ENCODE measurements at places on chromosomes 5 and 9.
A peak's percentile ranks its signal among the peaks of the same experiment; 100 is the strongest.

DNA sequence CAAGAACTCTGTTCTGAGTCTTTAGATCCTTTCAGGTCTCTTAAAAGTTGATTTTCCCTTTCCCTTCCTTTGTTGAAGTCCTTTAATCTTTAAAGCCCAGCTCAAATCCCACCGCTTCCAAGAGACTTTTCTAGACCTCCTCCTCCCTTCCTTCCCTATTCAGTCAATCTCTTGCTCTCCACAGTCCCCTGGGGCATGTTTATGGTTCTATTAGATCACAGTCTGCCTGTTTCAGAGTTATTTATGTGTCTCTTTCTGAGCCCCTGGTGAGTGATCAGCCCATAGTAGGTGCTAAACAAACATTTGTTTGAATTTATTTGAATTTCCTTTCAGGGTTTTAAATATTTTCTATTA is 7.2 kb upstream of the ARSI start:
- no peak for DNase-seq

DNA sequence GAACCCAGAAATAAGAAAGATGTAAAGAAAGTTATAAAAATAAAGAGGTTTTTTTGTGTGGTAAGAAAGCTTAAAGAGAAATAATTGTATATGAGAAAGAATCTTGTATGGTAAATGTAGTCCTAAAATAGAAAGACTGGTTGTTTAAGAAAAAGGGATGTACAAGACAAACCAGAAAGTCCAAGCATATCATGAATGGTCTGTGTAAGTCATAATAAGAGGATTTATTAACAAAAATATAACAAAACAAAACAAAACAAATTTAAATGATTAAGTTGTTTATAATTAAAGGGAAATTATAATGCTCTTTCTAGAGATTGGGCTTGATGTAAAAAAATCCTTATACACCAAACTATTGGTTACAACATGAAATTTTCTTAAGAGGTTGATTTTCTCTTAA is 590.4 kb upstream of the PTGER4 start:
- DNase-seq = peak; percentile 40

DNA sequence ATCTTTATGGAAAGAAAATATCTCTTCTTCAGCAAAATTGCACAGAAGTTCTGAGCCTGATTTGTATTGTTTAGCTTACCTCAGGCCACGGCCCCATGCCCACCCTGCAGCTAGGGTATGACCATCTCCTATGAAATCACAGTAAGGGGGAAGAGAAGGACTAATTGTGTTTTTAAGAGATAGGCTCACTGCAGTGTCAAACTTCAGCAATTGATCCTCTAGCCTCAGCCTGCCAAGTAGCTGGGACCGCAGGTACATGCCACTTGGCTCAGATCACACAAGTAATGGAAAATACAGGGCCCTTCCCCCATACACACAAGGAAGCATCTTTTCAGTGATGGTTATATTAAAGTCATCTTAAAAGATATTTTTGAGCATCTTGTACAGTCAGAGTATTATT is 60.0 kb downstream of the DMAC1 start:
- no peak for DNase-seq

- no peak for DNase-seq
These were observed 16.7 kb downstream of the ITGA1 start for GRCh38 chr5:52804387-52804791.

DNA sequence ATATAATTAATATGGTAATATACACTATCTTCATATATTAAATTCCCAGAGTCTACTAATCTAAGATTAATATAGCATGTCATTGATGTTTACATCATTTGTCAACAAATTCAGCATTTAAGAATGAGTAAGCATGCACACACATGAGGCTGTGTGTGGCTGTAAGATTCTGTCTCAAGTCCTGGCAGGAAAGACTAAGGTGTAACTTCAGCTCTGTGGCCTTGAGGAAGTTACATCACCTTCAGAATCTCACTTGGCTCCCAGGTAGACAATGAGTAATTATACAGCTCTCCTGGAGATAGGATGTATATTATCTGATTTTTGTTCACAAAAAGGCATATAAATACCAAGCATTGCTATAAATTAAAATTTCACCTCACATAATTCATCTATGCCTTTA is 119.4 kb upstream of the IQGAP2 start:
- DNase-seq = no peak

DNA sequence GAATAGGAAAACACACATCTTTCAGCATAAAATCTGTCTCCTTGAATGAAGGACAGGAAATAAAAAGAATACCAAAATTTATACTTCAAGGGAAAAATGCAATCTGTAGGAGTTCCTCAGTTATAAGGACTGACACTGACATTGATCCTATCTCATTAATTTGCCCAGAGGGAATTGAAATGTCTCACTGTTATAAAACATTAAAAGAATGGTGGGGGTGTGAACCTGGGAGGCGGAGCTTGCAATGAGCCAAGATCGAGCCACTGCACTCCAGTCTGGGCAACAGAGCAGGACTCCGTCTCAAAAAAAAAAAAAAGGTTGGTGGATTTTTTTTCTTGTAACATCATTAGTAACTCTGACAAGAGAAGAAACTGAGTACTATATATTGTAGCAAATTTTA is 60.8 kb downstream of the TTLL11 start:
- DNase-seq = no peak

- no peak for DNase-seq
These were observed 57.2 kb downstream of the RANBP6 start for GRCh38 chr9:5958273-5958672.

DNA sequence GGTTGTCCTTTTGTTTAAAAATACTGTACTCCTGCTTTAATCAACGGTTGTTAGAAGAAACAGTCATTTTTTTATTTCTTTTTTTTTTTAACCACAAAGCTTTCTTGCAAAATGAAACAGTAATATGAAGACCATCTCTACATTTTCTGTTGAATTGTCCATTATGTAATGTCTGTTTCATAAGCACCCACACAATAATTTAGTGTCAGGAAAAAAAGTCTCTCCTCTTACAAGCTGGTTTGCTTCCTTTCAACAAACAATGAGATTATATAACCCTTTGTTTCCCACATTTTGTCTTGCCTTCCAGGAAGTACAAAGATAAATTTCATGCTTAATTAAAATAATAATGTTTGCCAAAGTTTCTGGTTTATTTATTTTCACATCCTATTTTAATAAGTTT is 16.7 kb downstream of the CTNNAL1 start:
- DNase-seq = no peak

GRCh38 chr5:134784241-134784920 is 25.8 kb downstream of the DDX46 start:
- peak; percentile 24 for DNase-seq

- DNase-seq = no peak
These were observed 3.3 kb downstream of the ANKRD33B start for GRCh38 chr5:10567121-10567591.

DNA sequence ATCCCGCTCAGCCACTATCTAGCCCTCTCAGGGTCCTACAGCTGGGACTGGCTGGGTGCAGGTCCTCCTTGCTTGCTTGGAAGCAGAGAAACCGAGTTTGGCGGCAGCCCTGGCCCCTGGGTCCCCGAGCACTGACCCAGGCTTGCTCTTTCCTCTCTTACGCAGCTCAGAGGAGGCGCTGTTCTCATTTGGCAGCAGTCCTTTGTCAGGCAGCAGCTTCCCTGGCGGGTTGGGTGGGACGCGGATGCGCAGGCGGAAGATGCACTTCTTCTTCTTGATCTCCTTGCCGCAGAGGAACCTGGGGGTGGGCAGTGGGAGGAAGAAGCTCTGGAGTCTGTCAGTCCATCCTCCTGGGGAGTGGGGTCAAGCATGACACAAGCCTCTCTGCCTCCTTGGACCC is 14.5 kb downstream of the PHF19 start:
- DNase-seq = no peak
